Naive thymus-derived CD8-positive, alpha-beta T cell (primary cell): ENCODE measurements at places on chromosomes 2 and 18. TPM values are rescaled to one million over a fixed set of nuclear protein-coding genes. Genes with fewer than 3 reads are reported as not detected.
A peak's percentile ranks its signal among the peaks of the same experiment; 100 is the strongest.

DNA sequence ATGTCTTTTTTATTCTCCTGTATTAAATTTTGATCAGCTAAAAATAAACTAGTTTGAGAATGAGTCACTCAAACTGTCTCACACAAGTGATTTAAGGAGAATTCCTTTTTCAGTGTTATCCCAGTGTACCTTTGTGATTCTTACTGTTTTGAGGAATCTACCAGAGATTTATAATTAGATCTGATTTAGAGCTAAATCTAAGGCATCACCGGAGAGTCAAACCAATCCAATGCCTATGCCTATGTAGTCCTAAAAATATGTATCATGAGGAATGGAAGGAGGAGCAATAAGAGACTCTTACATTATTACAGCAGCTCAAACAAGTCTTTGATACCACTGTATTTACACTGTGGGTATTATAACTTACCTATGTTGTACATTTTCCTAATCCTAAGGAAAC lies 63.4 kb upstream of the CYP20A1 start:
- H3K4me3 ChIP-seq: no peak overlapping the region
- H3K27me3 ChIP-seq: no peaks in the 10 kb centered on the region
- H3K27ac ChIP-seq: no peak overlapping the region
- DNase-seq: no peak
- no peaks in the 10 kb centered on the region for H3K4me1 ChIP-seq

DNA sequence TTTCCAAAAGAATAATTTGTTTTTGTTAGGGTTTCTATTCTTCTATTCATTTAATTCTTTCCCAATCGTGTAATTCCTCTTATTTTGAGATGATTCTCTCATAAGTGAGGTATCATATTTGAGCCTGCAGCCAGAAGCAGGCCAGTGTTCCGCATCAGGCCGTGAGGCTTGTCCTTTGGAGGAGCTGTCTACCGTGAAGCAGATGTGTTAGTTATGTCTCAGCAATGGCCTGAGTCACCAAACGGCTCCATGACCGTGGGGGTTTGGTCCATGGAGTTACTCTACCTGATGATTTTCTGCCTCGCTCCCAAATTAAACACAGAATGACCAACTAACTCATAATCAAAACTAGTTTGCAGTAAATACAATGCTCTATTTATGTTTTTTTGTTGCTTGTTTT lies 64.2 kb upstream of the TMEM87B start:
- H3K4me1 ChIP-seq: no peaks in the 10 kb centered on the region
- no peak for DNase-seq
- H3K4me3 ChIP-seq: no peak overlapping the region
- no peaks in the 10 kb centered on the region for H3K27me3 ChIP-seq

The TMEM17 gene
- not detected for polyA plus RNA-seq

GRCh38 chr2:191252699-191253098 lies 7.5 kb downstream of the MYO1B start:
- no peak overlapping the region for H3K4me3 ChIP-seq
- H3K4me1 ChIP-seq: no peaks in the 10 kb centered on the region
- DNase-seq: no peak
- H3K27me3 ChIP-seq: no peaks in the 10 kb centered on the region
- no peak overlapping the region for H3K27ac ChIP-seq

DNA sequence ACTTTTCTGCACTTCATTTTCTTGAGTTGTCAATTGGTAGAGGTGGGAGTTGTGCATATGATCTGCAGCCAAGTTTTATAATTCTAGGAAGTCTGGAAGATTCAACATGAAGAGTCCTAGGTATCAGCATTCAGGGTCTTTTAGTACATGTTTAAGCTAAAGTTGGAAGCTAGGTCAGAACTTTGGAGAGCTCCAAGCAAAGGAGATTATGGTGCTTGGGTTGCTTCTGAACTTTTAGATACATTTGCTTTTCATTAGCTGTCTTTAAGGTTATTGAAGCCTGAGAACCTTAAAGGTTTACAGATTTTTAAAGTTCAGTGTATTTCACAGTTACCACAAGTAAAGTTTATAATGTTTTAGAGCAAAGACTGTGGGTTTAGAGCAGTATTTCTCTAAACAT lies 85.5 kb downstream of the EPC2 start:
- H3K27me3 ChIP-seq: no peaks in the 10 kb centered on the region
- no peak overlapping the region for H3K4me3 ChIP-seq
- H3K4me1 ChIP-seq: peaks cover 16% of the 10 kb centered on the region
- H3K36me3 ChIP-seq: peaks cover 19% of the 10 kb centered on the region
- DNase-seq: no peak
- peak overlapping the region; percentile 47 for H3K27ac ChIP-seq

- peaks cover 3% of the 10 kb centered on the region for H3K27me3 ChIP-seq
- no peak overlapping the region for H3K27ac ChIP-seq
- no peaks in the 10 kb centered on the region for H3K4me1 ChIP-seq
Measured at GRCh38 chr2:3958969-3959368, 255.6 kb downstream of the DCDC2C start.

The PLA2R1 gene
- not detected for polyA plus RNA-seq

- peak overlapping the region; percentile 67 for H3K27ac ChIP-seq
- H3K4me1 ChIP-seq: peaks cover 25% of the 10 kb centered on the region
- no peaks in the 10 kb centered on the region for H3K27me3 ChIP-seq
- no peak for DNase-seq
- H3K36me3 ChIP-seq: peaks cover 4% of the 10 kb centered on the region
Measured at GRCh38 chr2:99187011-99187410, 6.0 kb downstream of the MRPL30 start.
